Stimulated activated CD4-positive, alpha-beta T cell treated with anti-CD3 and anti-CD28 coated beads, Interleukin-1b, Interleukin-23, amount 100 ng/mL, for 24 hours (primary cell): ENCODE measurements at places on chromosomes 5 and 9.

- DNase-seq = no peak
Measured at GRCh38 chr5:68381909-68382308, 166.4 kb downstream of the PIK3R1 start.

GRCh38 chr5:84673785-84674184 is 289.1 kb upstream of the EDIL3 start:
- DNase-seq = no peak

- DNase-seq = no peak
Measured at GRCh38 chr5:76590027-76590426, 33.2 kb downstream of the F2RL2 start.

DNA sequence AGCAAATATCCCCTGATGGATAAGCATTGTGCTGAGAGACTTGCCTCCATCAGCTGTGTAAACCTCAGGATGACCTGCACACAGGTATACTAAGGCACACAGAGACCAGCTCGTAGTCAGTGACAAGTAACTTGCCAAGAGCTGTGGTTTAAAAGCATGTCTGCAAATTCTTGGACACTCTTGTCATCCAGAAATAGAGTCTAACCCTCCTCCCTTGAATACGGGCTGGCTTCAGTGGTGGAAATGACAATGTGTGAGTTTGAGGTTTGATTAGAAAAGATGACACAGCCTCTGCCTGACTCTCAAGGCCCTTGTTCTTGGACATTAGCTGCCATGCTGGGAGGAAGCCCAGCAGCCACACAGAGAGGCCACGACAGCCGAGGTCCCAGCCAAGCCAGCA is 114.4 kb downstream of the GADD45G start:
- no peak for DNase-seq

DNA sequence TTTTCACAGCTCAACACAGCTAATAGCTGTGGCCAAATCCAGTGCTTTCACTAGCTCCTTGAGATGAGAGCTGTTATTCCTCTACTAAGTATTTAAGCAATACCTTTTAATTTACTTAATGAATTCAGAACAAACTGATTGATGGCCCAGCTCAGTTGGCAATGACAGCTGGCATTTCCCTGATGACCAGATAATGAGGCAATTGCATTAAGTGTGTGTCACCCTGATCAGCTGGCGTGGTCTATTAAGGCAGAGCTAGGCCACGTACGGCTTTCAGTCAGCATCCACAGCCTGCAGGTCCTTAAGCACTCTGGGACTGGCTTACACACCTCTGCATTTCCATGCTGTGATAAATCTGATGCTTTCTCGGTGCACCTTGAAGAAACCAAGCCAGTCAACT is 34.4 kb downstream of the TTLL11 start:
- DNase-seq = no peak

GRCh38 chr5:94335936-94336335 is 282.5 kb downstream of the KIAA0825 start:
- no peak for DNase-seq
